ENCODE measurements at places on chromosomes 6 and 20. TPM values are rescaled to one million over a fixed set of nuclear protein-coding genes. Genes with fewer than 3 reads are reported as not detected.

The OCSTAMP gene
- not detected for polyA plus RNA-seq

The IMPG1 gene
- 0.34 TPM for polyA plus RNA-seq

The HLA-DMA gene
- polyA plus RNA-seq, result not detected

The SLC12A5 gene
- 498 TPM for polyA plus RNA-seq

The EFCAB8 gene
- polyA plus RNA-seq, result not detected

The OPRM1 gene
- 2.8 TPM for polyA plus RNA-seq

The TASP1 gene
- polyA plus RNA-seq, result 24.4 TPM

The PSMB8 gene
- polyA plus RNA-seq, result 3.1 TPM

The FUT9 gene
- polyA plus RNA-seq, result 17.0 TPM

The OR12D2 gene
- not detected for polyA plus RNA-seq

The TMEM181 gene
- polyA plus RNA-seq, result 27.3 TPM

The ANKRD66 gene
- polyA plus RNA-seq, result not detected

The CFB gene
- polyA plus RNA-seq, result 0.34 TPM

The CCN5 gene
- polyA plus RNA-seq, result not detected

The SLC22A3 gene
- 0.34 TPM for polyA plus RNA-seq

The ABHD16B gene
- not detected for polyA plus RNA-seq

The LAMP5 gene
- polyA plus RNA-seq, result 12.8 TPM

The OR2J3 gene
- polyA plus RNA-seq, result not detected

The LY6G6F gene
- polyA plus RNA-seq, result not detected

The BIRC7 gene
- not detected for polyA plus RNA-seq

The OLIG3 gene
- not detected for polyA plus RNA-seq

The FAM83C gene
- not detected for polyA plus RNA-seq

The MAS1 gene
- not detected for polyA plus RNA-seq

The JPH2 gene
- not detected for polyA plus RNA-seq

The THBD gene
- polyA plus RNA-seq, result not detected

The HTR1B gene
- polyA plus RNA-seq, result not detected

The FHL5 gene
- polyA plus RNA-seq, result 3.8 TPM

The CST7 gene
- not detected for polyA plus RNA-seq

The EGFL8 gene
- polyA plus RNA-seq, result 3.6 TPM

The LCA5 gene
- polyA plus RNA-seq, result 7.2 TPM

The CFAP61 gene
- polyA plus RNA-seq, result 12.1 TPM
